Activated CD4-positive, CD25-positive, alpha-beta regulatory T cell (primary cell): ENCODE measurements at places on chromosomes 6 and 20.

DNA sequence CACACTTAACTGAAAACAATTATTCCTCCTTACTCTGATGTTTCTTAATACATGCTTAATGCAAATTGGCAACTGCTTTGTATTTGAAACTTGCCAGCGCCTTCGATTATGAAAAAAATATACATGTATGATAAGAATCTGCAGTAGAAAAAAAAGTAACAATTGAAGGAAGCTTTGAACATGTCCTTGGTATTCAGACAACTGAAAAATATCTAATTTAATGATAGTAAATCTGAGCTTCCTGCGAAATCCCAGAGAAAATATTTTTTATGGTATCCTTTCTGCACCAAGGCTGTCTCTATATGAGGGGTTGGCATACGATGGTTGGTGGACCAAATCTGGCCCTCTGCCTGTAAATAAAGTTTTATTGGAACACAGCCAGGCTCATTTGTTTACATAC is 186.2 kb downstream of the HDGFL1 start:
- no peak for DNase-seq

GRCh38 chr6:123575188-123575587 is 61.6 kb downstream of the TRDN start:
- no peak for DNase-seq

DNA sequence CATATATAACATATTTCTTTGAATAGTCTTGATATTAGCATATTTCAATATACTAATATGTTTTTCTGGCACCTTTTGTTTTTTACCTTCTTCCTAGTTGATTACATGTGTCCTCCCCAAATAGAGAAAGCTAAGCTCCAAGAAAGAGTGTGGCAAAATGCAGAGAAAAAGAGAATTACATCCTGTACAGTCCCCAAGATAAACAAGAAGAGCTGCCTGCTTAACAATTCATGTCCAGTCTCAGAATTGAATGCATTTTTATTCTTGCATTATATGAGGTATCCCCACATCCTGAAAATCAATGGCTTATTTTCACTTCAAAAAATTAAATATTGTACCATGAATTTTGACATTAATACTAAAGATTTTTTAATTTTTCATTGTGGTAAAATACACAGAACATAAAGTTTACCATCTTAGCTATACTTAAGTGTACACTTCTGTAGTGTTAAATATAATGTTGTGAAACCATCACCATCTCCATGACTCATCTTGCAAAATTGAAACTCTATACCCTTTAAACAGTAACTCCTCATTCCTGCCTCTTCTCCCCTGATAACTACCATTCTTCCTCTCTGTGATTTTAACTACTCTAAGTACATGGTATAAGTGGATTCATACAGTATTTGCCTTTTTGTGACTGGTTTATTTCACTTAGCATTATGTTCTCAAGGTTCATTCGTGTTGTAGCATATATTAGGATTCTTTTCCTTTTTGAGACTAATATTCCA is 490.3 kb downstream of the COL12A1 start:
- no peak for DNase-seq

DNA sequence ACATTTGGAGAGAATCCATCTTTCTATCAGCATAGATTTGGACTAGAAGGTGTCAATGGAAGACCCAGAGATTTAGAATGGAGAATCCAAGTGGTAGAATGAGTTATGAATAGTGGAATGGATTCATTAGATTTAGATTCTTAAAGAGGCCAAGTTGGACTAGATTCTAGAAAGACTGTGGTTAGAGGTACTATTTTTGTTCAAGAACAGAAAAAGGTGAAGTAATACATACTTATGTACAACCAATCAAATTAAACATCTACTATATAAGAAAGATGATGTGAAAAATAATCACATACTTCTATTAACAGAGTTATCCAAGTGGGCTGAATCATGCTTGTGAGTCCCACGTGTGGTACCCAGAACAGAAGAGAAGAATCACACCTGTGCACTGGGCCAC is 33.8 kb upstream of the ADTRP start:
- no peak for DNase-seq

DNA sequence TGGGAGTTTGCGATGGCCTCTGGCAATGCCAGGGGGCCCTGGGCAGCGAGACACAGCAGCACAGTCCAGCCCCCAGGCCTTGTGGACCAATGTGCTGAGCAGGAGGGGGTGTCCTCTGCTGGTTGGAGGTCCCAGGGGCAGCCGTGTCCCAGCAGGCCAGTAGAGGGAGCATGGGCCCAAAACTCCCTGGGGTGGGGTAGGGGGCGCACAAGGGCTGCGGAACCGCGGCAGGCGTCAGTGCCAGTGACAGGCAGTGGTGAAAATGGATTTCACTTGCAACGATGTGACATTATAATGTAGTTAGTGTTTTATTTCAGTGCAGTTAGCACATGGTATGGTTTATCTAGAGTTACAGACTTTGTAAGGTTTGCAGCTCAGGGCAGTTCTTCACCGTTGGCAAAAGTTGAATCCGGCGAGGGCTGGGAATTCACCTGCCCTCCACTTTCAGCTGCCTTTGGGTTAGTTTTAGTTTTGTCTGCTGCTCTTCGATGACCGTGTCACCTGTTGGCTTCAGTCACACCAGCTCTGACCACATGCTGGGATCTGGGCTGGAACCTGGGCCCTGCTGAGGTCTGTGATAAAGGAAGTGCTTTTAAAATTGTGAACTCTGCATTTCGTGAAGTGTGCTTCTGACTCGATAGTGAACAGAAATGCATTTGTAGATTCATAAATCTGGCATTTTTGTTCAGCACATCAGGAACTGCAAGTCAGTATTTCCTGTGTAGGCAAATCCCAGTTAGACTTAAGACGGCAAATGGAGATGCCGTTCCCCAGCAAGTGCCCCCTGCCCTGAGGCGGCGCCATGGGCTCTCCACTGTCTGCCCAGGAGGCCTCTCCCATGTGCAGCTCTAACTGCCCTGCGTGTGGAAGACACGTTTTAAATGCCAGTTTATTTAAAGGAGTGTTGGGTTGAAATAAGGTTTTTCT is 46.8 kb downstream of the PYGB start:
- peak; percentile 29 for DNase-seq

- no peak for DNase-seq
Observed at GRCh38 chr20:43846516-43846905, 68.1 kb upstream of the TOX2 start.

DNA sequence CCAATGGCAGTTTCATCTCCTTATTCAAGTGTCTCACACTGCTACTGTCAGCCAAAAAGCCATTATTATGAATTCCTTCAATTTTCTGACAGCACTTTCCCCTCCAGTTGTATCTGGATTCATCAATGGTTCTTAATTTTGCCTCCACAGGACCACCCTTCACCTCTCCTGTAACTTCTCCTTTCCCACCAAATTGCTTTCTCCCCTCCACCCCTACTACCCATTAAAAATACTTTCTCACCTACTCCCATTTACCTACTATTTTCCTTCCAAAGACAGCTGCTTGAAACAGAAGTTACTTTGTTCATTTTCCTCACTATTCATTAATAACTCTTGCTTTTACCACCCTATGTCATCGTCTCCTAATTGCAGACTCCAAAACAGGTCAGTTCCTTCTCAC is 29.8 kb downstream of the DEK start:
- no peak for DNase-seq

GRCh38 chr20:30168025-30168799 is 1089.3 kb upstream of the DEFB115 start:
- DNase-seq, result no peak

DNA sequence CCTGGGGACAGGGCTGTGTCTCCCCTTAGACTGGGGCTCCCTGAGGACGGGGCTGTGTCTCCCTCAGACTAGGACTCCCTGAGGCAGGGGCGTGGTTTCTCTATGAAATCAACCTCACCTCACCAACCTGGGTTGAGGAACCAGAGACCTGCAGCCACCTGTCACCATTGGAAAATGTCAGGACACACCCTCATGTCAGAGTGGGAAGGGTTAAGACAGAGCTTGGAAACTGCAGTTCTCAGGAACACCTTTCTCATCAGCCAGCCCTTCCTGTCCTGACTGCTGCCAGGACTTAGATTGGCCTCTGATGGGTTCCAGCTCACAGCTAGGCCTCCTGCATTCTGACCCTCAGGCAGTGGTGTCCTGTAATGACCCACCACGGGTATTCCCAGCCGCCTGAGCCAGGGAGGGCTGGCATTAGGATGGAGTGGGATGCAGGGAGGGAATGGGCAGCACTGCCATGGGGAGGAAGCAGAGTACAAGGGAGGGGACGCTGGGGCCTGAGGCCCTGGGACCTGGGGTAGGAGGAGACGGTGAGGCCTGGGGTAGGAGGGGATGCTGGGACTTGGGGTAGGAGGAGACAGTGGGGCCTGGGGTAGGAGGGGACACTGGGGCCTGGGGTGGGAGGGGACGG is 76.3 kb downstream of the MRPL14 start:
- no peak for DNase-seq

DNA sequence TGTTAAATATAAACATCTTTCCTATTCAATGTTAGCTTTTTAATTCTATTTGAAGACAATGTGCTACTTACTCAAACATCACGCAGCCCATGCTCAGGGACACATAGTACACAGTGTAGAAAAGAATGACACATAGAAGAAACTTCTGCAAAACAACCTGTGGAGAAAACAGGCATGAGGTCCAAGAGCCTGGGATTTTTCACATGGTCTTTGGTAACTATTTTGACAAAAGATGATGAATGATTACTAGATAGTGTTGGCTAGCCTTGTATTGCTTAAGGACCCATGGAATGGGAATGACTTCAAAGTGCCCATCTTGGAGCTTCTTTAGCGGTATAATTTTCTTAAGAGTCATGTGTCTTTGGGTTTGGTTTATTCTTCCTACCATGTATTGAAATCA is 15.4 kb downstream of the TMEM244 start:
- DNase-seq, result no peak

GRCh38 chr20:36279362-36279761 is 26.8 kb upstream of the DLGAP4 start:
- DNase-seq, result no peak

DNA sequence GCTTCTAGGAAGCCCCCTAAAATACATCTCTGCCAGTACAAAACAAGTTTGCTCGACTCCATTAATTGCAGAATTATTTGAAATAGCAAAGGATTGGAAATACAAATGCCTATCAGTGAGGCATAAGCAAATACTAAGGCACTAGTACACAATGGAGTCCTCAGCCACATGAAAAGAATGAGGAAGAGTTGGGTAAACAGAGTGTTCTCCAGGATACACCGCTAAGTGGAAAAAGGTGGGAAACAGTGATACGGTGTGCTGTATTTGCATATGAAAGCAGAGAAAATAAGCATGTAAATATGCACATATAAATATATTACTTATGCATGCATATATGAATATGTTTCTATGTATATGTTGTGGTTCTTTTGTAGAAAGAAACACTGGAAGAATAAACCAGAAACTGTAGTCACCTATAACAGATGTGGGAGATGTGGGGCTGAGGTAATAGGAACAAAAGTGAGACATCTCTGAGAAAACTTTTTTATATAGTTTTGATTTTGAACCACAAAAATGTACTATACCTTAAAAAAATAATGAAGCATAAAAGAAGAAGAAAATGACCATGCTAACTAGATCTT is 143.4 kb upstream of the MYLIP start:
- DNase-seq, result no peak

GRCh38 chr6:33276581-33276863 is 401 bp upstream of the B3GALT4 start:
- no peak for DNase-seq

DNA sequence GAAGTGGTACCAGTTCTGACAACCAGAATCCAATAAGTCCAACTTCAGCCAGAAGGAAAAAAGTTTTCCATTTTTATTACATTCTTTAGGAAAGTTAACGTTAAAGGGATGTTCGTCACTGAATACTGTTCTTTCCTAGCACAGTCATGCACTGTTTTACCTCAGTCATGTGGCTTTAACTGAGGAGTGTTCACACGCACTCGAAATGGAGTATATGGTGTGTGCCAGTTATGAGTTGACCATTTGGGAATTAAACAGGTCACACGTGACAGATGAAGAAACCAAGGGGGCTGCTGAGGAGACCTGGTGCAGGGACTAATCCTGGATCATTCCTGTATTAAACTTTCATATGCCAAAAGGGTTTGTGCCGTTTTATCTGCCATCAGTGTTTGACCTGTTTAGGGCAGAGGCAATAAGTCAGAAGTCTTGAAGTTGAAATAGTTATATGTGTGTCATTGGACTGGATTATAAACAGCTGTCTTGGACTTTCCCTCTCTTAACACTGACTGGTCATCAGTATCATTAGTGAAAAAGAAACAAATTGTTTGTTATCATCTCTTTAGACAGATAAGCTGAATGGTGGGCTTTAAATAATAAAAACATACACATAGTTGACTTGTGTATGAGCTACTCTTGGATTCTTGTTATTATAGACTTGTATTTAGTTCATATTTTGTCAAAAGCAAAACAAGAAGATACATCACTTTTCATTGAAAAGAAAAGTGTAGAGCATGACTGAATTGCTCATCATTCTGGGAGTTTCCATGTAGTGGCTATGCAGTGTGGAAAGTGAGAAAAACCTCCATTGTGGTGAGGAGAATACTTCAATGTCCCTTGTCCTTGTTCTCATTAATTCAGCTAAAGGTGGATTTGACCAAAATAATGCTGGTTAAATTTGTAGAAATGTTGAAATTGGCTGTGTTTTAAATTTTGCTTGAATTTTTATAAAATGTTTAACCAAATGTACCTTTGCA is 123.5 kb upstream of the SAMD5 start:
- DNase-seq, result no peak

GRCh38 chr6:53465732-53466131 is 79.2 kb downstream of the GCLC start:
- no peak for DNase-seq

DNA sequence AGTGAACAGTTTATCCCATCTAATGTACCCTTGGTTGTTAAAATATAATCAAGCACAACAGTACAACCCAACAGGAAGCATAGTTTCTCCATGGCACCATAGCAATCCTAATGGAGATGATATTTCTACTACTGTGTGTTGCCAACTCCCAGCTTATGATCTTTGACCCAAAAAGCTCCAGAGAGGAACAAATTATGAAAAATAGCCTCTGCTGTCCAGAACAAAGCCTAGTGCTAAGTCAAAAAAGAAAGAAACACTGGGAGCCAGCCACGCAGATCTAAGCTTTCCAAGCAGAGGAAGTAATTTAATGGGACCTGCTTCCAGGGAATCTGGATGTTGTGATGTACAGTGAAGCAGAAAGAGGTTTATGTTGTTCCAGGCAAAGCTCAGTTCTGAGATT is 52.2 kb upstream of the TASP1 start:
- DNase-seq, result no peak

GRCh38 chr6:159169193-159169555 is at the start of gene FNDC1:
TSS of gene FNDC1 (plus strand) at chr6:159169400. CDS start at chr6:159169597, 197 bp downstream.
- no peak for DNase-seq
